ENCODE measurements at places on chromosomes 3 and 15.

- no peak for DNase-seq
Measured at GRCh38 chr15:78672285-78673014, 31.4 kb upstream of the CHRNB4 start.

GRCh38 chr3:57397175-57398026 lies 104.9 kb upstream of the ASB14 start:
- DNase-seq, result peak; percentile 9

DNA sequence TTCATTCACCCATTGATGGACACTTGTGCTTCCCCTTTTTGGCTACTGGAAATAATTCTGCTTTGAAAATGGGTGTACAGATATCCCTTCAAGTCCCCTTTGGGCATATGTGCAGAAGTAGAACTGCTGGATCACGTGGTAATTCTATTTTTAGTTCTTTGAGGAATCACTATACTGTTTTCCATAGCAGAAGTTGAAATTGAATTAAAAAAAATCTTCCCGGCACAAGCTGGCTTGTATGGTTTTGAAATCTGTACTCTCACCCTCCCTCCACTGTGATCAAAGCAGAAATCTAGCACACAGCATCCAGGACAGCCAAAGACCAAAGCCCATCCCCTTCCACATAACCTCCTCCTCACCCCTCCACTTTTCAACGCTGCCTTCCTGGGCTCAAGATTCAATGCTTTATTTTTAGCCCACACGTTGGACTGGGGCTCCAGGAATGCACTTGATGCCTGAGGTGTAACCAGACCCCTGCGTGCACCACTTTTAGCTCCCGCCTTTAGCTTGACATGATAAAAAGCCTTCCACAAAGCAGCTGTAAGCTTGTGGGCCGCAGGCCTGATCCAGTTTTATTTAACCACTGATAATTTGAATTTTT lies 29.9 kb downstream of the TMEM40 start:
- DNase-seq, result peak; percentile 79

GRCh38 chr15:71743861-71744382 lies 66.4 kb upstream of the NR2E3 start:
- DNase-seq, result peak; percentile 52

GRCh38 chr3:140902791-140903190 lies 38.8 kb upstream of the SLC25A36 start:
- DNase-seq, result no peak

GRCh38 chr3:34207806-34208205 lies 409.4 kb downstream of the PDCD6IP start:
- peak; percentile 47 for DNase-seq

GRCh38 chr15:100248236-100248635 lies 93.5 kb downstream of the ADAMTS17 start:
- DNase-seq, result no peak

GRCh38 chr3:138205527-138205926 lies 18.4 kb downstream of the ARMC8 start:
- DNase-seq, result no peak

GRCh38 chr15:99273801-99274200 lies 22.5 kb downstream of the LRRC28 start:
- DNase-seq, result no peak

DNA sequence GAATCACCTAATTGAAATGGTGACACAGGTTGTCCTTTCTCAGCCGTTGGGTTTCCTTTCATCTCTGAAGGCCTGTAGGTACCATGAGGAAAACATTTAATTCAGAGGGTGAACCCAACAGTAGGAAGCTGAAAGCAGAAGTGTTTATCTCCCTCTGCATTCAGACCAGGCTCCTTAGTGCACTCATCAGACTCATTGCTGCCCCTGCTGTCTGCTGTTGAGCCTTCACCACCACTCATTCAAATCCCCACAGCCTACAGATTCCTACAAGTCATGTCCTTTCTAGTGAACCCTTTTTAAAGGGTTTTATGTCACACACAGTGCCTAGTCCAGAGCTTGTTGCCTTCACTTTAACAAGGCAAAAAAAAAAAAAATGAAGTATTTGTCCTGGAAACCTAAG lies 13.4 kb downstream of the WDR48 start:
- DNase-seq, result no peak

DNA sequence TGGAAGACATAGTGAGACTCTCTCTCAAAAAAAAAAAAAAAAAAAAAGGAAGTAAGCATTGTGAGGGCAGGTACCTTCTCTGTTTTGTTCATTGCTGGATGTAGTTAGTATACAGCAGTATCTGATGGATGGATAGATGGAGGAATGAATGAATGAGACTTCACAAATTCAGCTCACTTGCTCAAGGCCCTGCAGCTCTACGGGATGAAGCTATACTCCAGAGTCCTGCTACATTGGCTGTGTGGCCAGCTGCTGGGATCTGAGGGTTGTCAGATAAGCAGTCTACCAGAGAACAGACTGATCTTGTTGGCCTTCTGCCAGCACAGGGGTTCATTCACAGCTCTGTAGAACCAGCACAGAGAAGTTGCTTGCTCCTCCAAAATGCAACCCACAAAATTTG lies 35.0 kb downstream of the MLH1 start:
- no peak for DNase-seq

DNA sequence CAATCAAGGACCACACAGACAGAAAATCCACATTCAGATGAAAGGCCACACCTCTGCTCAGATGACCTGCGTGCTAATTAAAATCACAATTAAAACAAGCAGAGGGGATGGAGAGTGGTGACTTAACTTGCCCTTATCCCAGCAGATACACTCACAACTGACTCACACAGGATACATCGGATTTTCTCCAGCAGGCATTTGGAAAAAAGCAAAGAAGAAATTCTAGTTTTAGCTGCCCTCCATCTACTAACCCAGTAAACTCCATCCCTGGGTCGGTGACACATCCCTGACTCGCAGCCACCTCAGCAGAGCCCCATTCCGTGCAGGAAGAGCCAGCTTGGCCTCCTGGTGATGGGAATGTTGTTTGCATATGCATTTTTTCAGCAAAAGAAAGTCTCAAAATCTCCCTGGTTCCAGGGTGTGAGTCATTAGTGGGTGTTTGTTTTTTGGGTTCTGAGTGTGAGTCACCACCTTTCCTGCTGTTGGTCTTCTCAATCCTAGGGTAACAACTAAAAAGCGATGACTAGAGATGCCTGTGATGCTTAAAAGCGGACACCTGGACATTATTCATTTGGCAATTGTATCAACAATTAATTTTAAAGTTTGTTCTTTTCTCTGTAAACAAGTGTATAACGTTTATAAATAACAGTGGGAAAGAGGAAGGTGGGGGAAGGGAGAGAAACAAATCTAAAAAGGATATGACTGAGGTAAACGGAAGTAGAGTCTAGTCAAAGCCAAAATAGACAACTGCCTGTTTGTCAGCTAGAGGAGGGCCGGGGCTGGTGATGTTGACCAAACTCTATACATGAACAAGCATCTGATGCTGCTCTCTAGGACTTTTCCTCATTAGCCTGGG lies 49.8 kb upstream of the SLC4A7 start:
- no peak for DNase-seq

DNA sequence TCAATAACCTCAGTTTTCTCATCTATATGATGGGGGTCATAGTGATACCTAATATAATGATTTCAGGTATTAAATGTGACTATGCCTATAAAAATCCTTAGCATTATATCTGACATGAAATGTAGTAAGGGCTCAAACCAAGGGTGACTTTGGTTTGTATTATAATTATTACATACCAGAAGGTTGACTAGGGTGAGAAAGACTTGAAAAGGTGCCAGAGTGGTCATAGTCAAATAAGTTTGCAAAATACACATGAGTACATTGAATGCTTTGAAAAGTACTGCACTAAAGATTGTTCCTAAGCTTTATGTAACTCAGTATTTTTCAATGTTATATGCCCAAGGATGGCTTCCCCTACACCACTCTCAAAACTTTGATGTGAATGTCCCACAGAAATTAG lies 297.2 kb downstream of the ARPP21 start:
- DNase-seq, result no peak

DNA sequence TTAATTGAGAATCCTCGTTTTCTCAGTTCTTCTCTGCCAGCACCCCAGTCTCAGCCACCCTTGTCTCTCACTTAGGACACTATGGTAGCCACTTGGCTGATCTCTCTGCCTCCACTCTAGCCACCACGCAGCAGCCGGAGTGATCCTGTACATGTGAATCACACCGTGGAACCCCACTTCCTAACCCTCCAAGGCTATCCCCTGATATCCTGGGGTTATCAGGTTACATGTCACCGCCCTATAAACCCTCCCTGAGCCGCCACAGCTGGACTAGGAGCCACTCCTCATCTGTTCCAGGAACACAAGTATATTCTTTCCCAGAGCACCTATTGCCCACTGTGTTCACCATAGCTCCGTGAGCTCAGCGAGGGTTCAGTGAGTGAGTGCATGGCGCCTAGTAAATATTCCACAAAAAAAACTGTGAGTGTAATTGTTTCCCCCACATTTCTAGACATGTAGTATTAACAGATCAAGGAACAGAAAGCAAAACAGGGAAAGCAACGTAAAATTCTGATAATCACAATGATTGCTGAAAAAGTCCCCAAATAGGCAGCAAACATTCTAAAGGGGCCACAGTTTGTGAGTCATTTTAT lies 661 bp upstream of the PARP14 start:
- no peak for DNase-seq

Measured in muscle of back (tissue), 13 donors.